ENCODE measurements at places on chromosomes 7 and 10.

DNA sequence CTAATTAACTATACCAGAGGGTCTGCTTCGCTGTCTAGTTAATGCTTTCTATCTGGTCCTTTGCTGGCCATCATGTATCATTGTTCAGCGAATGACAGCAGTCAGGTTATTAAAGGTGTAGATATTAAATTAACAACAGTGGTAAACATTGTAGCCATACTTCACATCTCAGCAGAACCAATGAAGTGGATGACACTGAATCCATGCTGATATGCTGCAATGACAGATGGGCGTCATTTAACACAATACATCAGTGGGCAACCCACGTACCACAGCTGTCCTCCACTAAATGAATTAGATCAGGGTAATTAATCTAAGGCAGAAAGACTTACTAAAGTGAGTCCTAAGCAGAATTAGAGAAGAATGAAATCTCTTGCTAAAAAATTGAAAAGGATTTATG is 767.2 kb downstream of the NXPH1 start:
- no peak for DNase-seq

DNA sequence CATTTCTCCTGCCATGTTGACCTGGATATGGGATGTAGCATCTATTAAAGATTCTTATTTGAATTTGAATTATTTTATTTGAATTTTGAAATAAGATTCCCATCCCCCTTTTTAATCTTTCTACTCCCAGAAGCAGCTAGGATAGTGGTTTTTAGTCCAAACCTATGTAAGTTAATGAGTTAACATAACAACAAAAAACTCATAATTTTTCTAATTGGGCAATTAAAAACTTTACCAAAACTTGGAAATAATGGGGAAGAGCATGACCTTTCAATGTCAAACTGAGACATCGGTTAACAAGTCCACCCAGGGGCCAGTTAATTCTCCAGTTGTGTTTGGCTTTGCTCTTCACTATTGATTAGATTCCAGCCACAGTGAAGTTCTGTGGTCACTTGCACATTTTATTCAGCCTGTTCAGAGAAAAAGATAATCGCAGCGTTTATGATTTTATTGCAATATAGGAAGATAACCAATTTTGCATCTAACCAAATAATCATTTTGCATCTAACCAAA is 1.2 kb upstream of the FAM13C start:
- no peak for DNase-seq

- DNase-seq = no peak
Measured at GRCh38 chr10:78433766-78434535, 400.3 kb downstream of the RPS24 start.

DNA sequence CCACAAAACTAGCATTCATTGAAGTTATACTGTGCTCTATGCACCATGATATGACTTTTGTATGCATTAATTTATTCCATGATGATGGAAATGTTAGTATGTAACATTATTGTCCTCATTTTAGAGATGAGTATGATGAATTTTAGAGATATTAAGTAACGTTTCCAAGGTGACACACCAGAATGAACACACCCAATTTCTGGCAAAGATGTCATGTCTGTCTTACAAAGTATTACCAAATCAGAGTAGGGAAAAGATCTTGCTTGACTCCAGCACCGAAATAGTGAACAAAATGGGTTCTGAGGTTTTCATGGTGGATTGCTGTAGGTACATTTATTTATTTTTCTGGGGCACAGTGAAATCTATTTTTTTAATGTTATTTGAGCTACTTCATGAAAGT is 33.8 kb upstream of the COL1A2 start:
- DNase-seq = no peak

DNA sequence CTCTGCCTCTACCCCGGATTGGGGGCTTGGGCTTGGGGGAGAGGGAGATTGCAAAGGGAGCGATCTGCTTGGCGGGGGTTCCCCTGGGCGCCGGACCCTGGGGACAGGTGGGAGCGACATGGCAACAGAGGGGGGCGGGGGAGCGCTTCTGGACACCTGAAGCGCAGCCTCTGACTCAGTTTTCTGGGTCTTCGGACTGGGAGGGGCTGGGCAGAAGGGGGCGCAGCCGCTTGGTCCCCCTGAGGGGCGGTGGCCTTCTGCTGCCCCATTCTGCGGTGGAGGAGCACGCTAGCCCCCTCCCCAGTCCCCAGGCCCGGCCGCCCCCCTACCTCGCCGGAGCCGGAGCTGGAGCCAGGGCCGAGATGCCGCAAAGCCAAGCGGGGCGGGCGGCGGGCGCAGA is 380 bp downstream of the NAT16 start:
- no peak for DNase-seq

DNA sequence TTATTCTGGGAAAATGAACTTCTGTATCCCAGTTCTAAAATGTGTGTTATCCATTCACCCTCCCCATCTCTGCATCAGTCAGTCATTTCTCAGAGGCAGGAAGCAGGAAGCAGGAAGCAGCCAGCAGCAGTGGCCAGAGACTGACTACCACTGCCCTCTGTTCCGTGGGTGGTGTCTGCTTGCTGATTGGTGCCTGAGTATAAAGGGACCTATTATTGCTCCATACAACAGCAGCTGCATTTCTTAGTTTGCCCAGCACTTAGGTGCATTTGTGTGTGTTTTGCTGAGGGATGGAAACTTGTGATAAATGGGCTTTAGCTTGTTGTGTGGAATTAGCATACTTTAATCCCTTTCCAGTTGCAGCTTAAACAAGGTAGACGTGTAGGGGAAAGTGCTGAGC is 582.2 kb downstream of the SORCS1 start:
- DNase-seq = no peak

DNA sequence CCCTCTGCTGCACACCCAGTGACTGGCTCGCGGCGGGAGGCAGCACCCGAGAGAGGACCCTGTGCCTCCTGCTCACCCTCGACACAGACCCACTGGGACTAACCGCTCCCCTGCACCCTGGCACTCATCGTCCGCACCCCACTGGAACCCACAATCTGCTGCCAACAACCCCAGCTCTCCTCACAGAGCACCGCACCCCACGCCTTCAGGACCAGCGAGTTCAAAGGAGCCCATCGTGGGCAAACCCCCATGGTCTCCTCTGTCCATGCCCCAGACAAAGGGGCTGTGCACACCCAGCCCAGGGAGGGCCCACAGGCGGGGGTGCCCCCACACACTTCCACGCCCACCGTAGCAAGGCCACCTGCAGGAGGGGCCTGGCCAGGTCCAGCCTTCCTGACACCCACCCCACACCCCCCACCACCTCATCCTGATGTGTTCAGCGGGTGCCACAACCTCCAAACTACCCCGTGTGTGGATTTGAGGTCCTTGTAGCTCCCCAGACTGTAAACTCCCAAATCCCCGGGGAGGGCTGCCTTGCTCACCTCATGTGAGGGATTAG is 14.0 kb downstream of the RASGEF1A start:
- peak; percentile 7 for DNase-seq
